Myocyte (in vitro differentiated cells): ENCODE measurements at places on chromosomes 7 and 10.
A peak's percentile ranks its signal among the peaks of the same experiment; 100 is the strongest.

GRCh38 chr10:78261291-78261690 lies 227.6 kb downstream of the RPS24 start:
- no peak for DNase-seq

DNA sequence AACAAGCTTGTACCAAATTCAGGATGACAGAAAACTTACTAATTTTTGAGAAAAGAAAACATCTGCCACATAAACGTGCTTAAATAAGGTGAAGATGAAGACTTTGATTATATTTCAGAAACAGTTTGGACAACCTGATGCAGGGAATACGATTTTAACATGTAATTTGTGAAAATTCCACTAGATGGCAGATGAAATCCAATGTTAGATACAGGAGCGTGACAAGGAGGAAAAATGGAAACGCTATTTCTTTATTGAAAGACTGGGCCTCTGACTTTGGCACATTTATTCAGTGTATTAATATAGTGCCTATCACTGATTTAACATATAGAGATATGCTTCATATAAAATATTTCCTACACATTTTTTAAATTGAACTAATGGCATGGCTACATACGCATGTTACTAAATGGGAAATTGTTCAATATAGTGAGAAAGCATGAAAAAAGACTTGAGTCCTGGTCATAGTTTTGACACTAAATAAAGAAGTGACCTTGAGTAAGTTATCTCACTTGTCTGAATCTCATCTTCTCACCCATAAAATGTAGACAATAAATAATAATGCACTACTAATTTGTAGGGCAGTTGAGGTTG lies 60.7 kb downstream of the CD36 start:
- peak; percentile 81 for DNase-seq

- DNase-seq = no peak
Measured at GRCh38 chr7:44189286-44189992, at the start of gene GCK. TSS of gene GCK (minus strand) at chr7:44189439. CDS start at chr7:44188953, 486 bp downstream.

DNA sequence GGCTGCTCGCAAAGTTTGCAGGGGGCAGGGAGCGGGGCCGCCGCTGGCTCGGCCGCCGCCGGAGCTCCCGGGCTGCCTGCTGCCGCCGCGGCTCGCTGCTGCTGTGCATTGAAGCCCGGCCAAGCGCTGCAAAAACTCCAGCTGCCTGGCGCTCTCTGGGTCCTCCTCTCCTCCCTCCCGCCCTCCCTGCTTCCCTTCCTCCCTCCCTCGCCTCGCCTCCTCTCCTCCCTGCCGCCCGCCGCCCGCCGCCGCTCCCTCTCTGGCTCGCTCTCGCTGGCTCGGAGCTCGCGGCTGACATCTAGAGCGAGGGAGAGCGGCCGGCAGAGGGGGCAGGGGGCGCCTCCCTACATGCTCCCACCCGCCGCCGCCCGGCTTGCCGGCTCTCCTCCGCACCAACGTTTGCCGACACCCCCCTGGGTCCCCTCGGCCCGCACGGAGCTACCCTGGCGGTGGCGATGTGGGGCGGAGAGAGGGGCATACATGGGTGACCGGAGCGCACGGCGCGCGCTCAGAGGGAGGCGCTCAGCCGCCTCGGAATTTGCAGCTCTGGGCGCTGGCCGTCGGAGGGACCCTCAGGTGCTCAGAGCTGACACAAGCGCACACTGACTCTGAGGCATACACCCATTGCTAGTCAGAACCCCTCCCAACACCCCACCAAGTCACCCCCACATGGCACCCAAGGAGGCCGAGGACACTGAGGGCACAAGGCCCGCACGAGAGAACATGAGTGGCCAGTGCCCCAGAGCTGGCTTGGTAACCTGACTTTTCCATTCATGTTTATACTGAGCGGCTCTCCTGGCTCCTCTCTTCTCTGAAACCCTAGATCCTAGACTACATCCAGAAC lies 1.2 kb upstream of the PLXNA4 start:
- DNase-seq = peak; percentile 43

DNA sequence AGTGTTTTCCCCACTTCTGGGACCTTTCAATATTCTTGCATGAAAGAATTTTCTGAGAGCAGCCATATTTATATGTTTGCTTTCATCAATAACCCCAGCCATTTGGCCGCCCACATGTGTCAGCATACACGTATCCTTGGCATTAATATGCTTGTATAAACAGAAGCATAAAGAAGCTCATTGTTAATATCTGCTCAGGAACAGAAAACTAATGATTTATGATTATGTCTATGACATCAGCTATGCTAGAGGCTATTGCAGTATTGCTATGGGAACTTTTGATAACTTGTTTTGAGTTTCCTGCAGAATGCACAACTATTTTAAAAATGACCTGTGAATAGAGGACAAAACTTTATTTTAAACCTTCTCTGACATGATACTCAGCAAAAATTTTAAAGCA lies 300.9 kb upstream of the MTPN start:
- no peak for DNase-seq
